Endothelial cell of umbilical vein (primary cell): ENCODE measurements at places on chromosomes 12 and 14. TPM values are rescaled to one million over a fixed set of nuclear protein-coding genes. Genes with fewer than 3 reads are reported as not detected.
A peak's percentile ranks its signal among the peaks of the same experiment; 100 is the strongest.

GRCh38 chr12:109995361-109995685, 845 bp downstream of the GIT2 start:
- DNase-seq, result peak; percentile 37
- peaks cover 35% of the 10 kb centered on the region for H3K4me1 ChIP-seq
- H3K4me3 ChIP-seq, result peak overlapping the region; percentile 89
- H3K36me3 ChIP-seq, result peaks cover 4% of the 10 kb centered on the region
- H3K27ac ChIP-seq, result peak overlapping the region; percentile 67

GRCh38 chr12:71170456-71170855, 12.7 kb upstream of the TSPAN8 start:
- no peak overlapping the region for H3K4me3 ChIP-seq
- no peak for DNase-seq
- H3K4me1 ChIP-seq, result no peaks in the 10 kb centered on the region
- H3K36me3 ChIP-seq, result no peaks in the 10 kb centered on the region
- no peaks in the 10 kb centered on the region for H3K27me3 ChIP-seq

GRCh38 chr12:56931474-56931978, 2.7 kb downstream of the SDR9C7 start:
- peaks cover 3% of the 10 kb centered on the region for H3K27me3 ChIP-seq
- no peak overlapping the region for H3K4me3 ChIP-seq
- H3K4me1 ChIP-seq, result no peaks in the 10 kb centered on the region
- H3K27ac ChIP-seq, result no peak overlapping the region
- DNase-seq, result peak; percentile 5
- H3K36me3 ChIP-seq, result no peaks in the 10 kb centered on the region

Gene TAS2R8
- not detected in 2 replicates for total RNA-seq

Gene FAM181A
- total RNA-seq, result not detected in 2 replicates

Gene ANKS1B
- 0.38 and 0.42 TPM in 2 replicates for total RNA-seq

Gene MPHOSPH9
- 42.4 and 55.6 TPM in 2 replicates for total RNA-seq

GRCh38 chr14:71243697-71244096, 336.4 kb downstream of the PCNX1 start:
- no peaks in the 10 kb centered on the region for H3K36me3 ChIP-seq
- peaks cover 12% of the 10 kb centered on the region for H3K4me1 ChIP-seq
- H3K4me3 ChIP-seq, result no peak overlapping the region

GRCh38 chr14:89542786-89543424, 125.9 kb upstream of the FOXN3 start:
- no peaks in the 10 kb centered on the region for H3K36me3 ChIP-seq
- H3K27me3 ChIP-seq, result no peaks in the 10 kb centered on the region
- H3K4me1 ChIP-seq, result peaks cover 8% of the 10 kb centered on the region

- H3K36me3 ChIP-seq, result no peaks in the 10 kb centered on the region
- H3K4me3 ChIP-seq, result no peak overlapping the region
- H3K27ac ChIP-seq, result no peak overlapping the region
- no peaks in the 10 kb centered on the region for H3K4me1 ChIP-seq
These were observed 62.1 kb upstream of the SLC38A4 start for GRCh38 chr12:46887870-46888269.

GRCh38 chr12:14959916-14960496, 1.4 kb downstream of the ARHGDIB start:
- H3K36me3 ChIP-seq, result no peaks in the 10 kb centered on the region
- DNase-seq, result peak; percentile 24
- H3K4me1 ChIP-seq, result peaks cover 52% of the 10 kb centered on the region
- H3K27ac ChIP-seq, result peak overlapping the region; percentile 80
- H3K4me3 ChIP-seq, result peak overlapping the region; percentile 12

Gene FOXG1
- not detected in 2 replicates for total RNA-seq

DNA sequence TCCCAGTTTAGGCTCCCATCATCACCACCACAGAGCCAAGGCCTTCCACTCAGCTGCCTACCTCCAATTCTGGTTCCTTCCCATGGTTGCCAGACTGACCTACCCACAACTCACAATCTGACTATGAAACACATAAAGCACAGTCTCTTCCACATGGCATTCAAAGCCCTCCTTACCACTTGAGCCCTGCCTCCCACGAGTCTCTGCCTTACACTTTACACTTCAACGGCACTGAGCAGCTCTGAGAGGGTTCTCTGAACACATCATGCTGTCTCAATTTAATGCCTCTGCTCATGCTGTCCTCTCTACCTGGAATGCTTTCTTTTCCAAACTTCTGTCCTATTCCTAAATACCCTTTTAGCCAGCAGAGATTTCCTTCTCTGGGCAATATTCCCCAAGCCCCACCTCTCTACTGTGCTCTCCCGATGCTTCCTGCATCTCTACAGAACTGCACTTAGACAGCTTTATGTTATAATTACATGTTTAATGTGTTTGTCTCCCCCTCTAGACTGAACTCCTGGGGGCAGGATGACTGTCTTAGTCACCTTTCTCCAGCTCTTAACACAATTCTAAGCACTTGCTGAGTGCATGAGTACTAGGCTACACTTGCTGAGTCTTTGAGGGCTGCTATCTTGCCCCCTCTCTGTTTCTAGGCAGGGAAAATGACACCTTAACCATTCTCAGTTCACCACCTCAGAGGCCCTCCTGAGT, 23.5 kb downstream of the FMNL3 start:
- no peaks in the 10 kb centered on the region for H3K36me3 ChIP-seq
- no peak overlapping the region for H3K27ac ChIP-seq
- H3K27me3 ChIP-seq, result no peaks in the 10 kb centered on the region
- H3K4me1 ChIP-seq, result no peaks in the 10 kb centered on the region
- no peak overlapping the region for H3K4me3 ChIP-seq

GRCh38 chr14:105519946-105520698, 6.3 kb upstream of the TMEM121 start:
- H3K4me3 ChIP-seq, result no peak overlapping the region
- no peaks in the 10 kb centered on the region for H3K4me1 ChIP-seq
- H3K36me3 ChIP-seq, result no peaks in the 10 kb centered on the region
- peaks cover 5% of the 10 kb centered on the region for H3K27me3 ChIP-seq

DNA sequence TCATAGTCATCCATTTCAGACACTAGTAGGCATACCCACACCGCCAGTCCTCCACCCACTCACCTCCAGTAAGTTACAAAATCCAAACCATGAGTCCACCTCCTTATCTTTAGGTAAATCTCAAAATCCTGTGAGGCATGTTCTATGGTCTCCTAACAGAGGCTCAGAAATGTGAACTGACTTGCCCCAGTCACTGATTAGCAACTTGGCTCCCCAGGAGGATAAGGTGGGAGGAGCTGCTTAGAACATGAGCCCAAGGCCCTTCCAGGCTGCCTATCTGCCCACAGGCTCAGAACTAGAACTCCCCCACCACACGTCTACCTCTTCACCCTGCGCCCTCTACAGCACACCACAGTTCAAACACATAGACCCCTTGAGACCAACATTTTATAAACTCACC, 19.9 kb downstream of the SETD3 start:
- H3K4me1 ChIP-seq, result no peaks in the 10 kb centered on the region
- no peak overlapping the region for H3K4me3 ChIP-seq
- no peaks in the 10 kb centered on the region for H3K27me3 ChIP-seq
- no peak for DNase-seq
- H3K36me3 ChIP-seq, result peaks cover 13% of the 10 kb centered on the region

DNA sequence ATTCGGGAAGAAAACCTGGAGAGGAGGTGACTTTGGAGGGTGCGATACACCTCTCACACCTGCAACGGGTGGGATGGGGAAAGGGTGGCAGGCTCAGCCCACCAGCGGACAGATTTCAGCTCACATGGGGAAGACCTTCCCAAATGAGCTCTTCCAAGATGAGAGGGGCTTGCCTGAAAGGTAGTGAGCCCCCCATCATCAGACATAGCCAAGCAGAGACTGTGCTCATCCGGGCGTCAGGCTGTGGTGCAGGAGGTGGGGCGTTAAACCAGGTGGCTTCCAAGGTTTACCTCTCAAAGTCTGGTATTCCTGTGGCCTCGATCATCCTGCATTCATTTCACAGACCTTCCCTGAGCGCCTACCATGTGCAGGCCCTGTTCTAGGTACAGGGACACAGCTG, 105.4 kb upstream of the FKBP4 start:
- H3K27me3 ChIP-seq, result peaks cover 29% of the 10 kb centered on the region
- no peak overlapping the region for H3K4me3 ChIP-seq
- H3K4me1 ChIP-seq, result peaks cover 7% of the 10 kb centered on the region
- DNase-seq, result no peak

DNA sequence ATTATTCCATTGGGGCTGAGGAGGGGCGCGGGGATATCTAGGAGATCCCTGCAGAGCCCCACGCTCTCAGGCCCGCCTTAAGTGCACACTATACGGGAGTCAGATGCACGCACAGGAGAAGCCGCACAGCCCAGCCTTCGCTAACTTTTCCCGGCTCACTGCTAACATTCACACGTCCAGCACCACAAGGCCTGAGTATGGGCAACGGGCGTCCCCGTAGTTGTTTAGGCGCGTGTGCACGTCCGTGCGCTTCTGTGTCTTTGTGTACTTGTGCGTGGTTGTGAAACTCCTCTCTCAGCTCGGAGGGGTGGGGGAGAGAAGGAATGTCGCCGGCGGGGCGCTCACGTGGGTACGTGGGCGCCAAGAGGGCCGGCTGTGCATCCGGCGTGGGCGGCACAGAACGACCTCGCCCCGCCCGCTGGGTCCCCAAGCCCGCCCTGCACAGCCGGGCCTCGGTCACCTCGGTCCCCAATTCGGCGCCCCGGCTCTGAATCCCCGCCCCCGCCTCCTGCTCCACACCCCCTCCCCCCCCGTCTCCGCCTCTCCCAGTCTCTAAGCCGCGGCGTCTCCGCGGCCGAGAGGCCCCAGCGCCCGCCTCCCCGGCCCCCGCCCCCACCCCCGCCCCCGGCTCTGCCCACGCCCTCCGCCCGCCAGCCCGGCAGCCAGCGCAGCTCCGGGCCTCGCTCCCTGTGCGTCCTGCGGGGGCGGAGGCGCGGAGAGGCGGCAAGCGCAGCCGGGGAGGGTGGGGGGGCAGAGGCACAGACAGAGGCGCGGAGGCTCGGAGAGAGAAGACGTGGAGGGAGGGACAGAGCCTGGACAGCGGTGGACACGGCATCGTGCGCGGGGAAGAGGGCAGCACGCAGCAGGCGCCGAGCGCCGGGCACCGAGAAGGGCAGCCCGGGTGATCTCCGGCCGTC, at the start of gene NAB2:
TSS of gene NAB2 (plus strand) at position 761 of the 917 bp plus-strand sequence. CDS start 158 bp downstream, outside the sequence.
- no peaks in the 10 kb centered on the region for H3K36me3 ChIP-seq
- no peaks in the 10 kb centered on the region for H3K27me3 ChIP-seq
- H3K27ac ChIP-seq, result peak within 1 kb of the TSS; percentile 76

- no peaks in the 10 kb centered on the region for H3K4me1 ChIP-seq
- H3K27ac ChIP-seq, result no peak overlapping the region
- no peaks in the 10 kb centered on the region for H3K27me3 ChIP-seq
- no peaks in the 10 kb centered on the region for H3K36me3 ChIP-seq
- DNase-seq, result no peak
These were observed 24.1 kb downstream of the CEP83 start for GRCh38 chr12:94435511-94435927.

DNA sequence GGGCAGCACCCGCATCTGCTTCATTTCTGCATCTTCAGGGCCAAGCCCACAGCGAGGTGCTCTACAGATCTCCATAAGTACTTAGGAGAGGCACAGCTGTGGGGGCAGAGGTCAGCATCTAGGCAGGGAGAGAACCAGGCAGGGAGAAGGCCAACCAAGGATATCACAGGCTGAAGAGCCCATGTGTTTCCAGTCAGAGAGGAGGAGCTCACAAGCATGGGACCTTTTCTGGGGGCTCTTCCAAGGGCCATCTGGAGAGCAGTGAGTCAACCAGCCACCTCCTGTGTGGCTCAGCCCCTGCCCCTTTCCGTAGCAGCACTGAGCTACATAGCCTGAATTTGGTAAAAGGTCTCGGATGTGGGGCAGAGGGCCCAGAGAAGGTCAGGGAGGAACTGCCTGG, 78.5 kb downstream of the ARL6IP4 start:
- no peaks in the 10 kb centered on the region for H3K27me3 ChIP-seq
- peaks cover 3% of the 10 kb centered on the region for H3K4me1 ChIP-seq
- no peak for DNase-seq
- H3K4me3 ChIP-seq, result no peak overlapping the region
- no peaks in the 10 kb centered on the region for H3K36me3 ChIP-seq

DNA sequence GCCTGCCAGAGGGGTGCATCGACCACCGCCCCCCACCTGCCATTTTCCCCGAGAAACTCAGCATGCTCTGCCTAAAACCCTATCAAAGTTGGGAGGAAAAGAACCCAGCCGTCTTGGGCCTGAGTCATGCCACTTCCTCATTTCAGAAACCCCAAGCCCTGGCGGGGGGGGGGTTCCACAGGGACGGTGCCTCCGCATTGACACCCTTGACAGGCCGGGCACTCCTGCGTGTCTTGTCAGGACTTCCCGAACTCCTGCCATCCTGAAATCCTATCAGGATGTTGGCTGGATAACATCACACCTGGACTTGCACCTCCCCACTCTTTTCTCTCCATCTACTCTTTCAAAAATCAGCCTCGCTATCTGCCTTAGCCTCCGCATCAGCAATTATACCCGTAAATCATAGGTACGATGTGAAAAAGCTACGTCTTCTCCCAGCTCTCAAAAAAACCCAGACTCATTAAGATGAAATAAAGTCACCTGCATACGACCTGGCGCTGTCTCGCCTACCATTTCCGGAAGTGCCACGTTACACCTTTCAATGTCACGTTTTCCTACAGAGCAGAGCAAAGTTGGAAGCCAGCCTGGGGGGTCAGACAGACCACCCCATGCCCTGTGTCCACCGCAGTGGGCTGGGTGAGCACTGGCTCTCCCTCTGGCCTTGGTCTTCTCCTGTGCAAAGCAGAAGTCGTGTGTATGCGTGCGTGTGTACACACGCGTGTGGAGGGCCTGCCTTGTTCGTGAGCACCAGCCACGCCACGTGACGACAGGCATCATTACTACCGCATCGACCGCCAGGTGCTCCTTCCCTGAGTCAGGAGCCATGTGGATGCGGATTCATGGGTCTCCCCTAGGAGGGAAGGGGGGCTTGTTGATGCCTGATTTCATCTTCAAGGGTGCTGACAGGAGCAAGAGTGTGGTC, 96.7 kb downstream of the RFLNA start:
- H3K27ac ChIP-seq, result peak overlapping the region; percentile 92
- peak; percentile 42 for DNase-seq
- no peaks in the 10 kb centered on the region for H3K27me3 ChIP-seq
- H3K36me3 ChIP-seq, result peaks cover 2% of the 10 kb centered on the region
- H3K4me1 ChIP-seq, result peaks cover 59% of the 10 kb centered on the region

- H3K27ac ChIP-seq, result no peak overlapping the region
- no peaks in the 10 kb centered on the region for H3K36me3 ChIP-seq
- DNase-seq, result no peak
- H3K27me3 ChIP-seq, result no peaks in the 10 kb centered on the region
- H3K4me1 ChIP-seq, result no peaks in the 10 kb centered on the region
These were observed 109.6 kb downstream of the RMST start for GRCh38 chr12:97572220-97572619.

- DNase-seq, result no peak
- H3K4me3 ChIP-seq, result no peak overlapping the region
- H3K27ac ChIP-seq, result no peak overlapping the region
- H3K36me3 ChIP-seq, result no peaks in the 10 kb centered on the region
These were observed 670.5 kb upstream of the ATXN7L3B start for GRCh38 chr12:73867147-73867546.

GRCh38 chr14:59360923-59361794, 104.0 kb downstream of the GPR135 start:
- H3K27ac ChIP-seq, result peak overlapping the region; percentile 4
- H3K27me3 ChIP-seq, result no peaks in the 10 kb centered on the region
- peak; percentile 43 for DNase-seq
- H3K4me1 ChIP-seq, result peaks cover 43% of the 10 kb centered on the region
